ENCODE measurements at places on chromosomes 7 and 10.

GRCh38 chr7:158495786-158496185 is 91.8 kb downstream of the PTPRN2 start:
- DNase-seq, result no peak

DNA sequence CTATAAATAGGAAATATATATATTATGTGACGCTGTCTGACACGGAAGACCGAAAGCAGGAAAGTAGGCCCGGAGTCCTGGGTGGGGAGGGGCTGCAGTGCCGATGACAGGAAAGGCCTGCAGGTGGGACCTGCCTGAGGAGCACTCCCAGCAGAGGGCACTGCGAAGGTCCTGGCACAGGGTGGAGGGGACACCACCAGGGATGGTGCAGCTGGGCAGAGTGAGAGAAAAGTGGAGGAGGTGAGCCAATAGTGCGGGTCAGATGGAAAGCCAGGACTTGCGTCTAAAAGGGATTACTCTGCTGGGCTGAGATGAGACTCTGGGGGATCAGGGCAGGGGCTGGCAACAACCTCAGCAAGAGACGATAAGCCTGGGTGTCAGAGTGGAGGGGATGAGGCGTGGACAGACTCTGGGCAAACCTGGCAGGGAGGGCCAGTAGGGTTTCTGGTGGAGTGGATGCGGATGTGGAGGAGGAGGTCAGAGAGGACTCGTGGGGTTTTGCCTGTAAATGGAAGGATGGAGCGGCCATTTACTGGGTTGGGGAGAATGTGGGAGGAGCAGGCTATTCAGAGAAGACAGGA is 118.2 kb upstream of the ZNF746 start:
- DNase-seq, result no peak

- DNase-seq, result no peak
Measured at GRCh38 chr10:125979976-125980375, 83.6 kb downstream of the FANK1 start.

GRCh38 chr7:152086513-152086912 is 61.0 kb downstream of the GALNT11 start:
- DNase-seq, result no peak

DNA sequence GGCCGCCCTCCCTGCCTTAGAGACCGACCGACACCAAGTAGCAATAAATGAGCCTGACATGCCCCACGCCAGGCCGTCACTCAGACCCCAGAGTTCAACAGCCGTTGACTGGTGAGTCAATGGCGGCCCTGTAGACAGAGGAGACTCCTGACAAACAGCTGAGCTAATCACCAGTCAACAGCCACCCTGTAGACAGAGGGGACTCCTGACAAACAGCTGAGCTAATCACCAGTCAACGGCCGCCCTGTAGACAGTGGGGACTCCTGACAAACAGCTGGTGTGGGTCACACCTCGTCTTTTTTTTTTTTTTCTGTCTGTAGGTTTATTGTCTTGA is 16.9 kb upstream of the KNDC1 start:
- no peak for DNase-seq

DNA sequence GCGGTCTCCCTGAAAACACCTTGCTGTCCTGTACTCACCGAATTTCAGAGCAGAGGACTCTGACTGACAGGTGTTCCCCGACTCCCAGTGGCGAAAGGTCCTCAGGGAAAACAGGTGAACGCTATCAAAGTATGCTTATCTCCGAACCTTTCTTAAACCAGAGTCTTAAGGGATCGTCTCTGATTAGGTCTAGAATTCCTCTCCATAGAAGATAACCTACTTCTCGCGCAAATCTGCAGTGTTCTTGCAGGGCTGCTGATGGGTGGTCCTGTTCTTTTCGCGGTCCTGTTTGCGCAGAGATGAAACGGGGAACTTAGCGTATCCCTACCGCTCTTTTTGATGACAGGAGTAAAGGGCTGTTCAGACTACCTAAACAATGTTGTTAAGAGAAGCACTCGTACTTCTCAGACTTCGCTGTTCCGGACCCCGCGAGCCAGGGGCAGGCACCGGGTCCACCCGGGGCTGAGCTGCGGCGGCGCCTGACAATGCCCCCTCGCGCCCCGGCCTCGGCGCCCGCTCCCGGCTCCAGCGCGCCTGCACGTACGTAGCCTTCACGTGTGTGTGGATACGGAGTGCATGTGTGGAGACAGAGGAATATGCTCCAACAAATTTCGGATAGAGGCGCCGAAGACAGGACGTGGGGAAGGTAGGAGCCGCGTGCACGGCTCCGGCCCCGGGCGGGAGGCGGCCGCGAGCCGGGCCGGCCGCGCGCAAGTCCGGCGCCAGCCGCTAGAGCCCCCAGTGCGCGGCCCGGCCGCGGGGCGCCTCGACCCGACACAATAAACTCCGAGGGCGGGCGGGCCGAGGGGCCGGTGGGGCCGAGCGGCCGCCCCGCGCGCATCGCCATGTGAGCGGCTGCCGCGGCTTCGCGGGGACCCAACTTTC is 766 bp upstream of the ZMYND11 start:
- DNase-seq, result no peak

All from GM04503 (cell line).